ENCODE measurements at places on chromosomes 3 and 15.

DNA sequence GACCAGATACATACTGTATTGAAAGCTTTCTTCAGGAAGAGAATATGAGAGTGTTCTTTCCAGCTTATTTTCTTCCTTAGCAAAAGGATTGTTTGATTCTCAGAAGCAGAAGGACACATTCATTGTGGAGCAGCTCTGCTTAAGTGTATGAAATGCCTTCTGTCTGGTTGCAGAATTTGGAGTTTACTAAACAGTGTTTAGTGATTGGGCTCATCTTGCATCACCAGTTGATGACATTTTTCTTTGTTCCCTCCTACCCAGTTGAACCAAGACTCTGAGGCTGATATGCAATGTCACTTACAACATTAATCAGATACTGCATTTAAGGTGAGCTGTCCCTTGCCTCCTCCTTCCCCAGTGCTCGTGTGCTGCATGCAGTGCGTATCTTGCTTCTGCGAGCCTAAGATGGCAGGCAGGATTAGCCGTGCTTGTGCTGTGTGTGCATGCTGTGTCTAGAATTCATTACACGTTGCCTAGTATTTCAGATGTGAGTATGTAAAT is 18.4 kb downstream of the ZBTB38 start:
- DNase-seq, result no peak

GRCh38 chr3:150825192-150825915 is 62.4 kb upstream of the SIAH2 start:
- no peak for DNase-seq

DNA sequence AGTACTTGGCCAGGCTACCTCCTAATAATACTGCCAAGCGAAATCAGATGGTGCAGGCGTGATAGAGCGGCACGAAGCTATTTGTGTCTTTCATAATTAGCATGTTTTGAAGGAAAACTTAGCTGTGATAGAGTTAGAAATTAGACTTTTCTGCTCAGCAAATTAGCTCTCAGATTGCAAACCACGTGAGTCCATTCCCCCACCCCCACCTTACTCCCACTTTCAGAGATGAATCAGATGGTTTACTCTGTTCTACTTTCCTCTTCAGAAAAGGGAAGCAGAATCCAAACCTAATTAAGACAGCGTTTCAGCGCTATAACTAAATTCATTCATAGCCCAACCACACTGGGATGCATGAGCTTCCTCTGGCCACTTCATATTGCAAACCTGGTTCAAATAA is 214.6 kb downstream of the SLCO3A1 start:
- DNase-seq, result no peak

DNA sequence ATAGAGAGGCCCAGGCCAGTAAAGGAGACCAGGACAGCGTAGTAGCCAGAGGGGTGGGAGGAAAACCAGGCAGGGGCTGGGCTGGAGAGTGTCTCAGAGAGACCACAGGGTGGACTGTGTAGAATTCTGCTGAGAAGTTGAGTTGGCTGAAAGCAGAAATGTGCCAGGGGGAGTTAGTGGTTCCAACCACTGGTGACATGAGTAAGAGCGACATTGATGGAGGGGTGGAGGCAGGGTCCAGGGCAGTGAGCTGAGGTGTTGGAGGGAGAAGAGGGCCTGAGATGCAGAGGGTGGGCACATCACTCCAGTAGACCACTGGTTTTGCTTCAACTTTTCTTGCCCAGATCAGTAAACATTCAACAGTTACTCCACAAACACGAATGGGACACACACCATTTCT is 106.5 kb downstream of the ASB7 start:
- DNase-seq, result no peak

DNA sequence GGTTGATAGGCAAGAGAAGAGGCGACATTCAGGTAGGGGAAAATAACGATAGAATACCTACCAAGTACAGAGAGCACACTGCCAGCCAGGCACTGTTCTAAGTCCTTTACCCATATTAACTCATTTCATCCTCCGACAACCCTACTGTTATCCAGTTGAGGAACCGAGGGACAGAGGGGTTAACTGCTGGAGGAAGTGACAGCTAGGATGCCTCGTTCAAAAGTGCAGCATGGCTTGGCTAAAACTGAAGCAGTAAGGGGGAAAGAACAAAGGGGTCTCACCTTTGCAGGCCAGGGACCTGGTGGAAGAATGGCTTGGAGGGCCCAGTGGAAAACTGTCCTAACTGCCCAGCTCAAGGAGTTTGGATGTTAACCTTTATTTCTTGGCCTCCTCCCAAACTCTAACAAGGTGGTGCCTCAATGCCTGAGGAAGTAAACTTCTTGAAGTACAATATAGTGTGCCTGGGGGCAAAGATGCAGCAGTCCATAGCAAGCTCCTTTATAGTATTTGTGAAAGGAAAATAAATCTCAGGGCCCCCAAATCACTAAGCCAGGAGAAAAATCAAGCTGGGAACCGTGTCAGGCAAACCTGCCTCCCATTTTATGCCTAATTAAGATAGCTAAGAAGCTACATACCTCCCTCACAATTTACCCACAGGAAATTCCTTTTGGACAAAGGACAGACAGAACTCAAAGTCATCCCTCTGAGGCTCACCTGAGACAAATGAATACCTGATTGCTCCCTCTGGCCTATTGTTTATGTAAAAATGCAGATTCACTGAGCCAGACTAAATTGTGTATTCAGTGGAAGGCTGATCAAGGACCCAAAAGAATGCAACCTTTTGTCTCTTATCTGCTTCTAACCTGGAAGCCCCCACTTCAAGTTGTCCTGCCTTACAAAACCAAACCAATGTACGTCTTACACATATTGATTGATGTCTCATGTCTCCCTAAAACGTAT is 1.6 kb upstream of the ITGB5 start:
- DNase-seq, result no peak

- no peak for DNase-seq
Measured at GRCh38 chr3:49377483-49377882, 19.3 kb upstream of the GPX1 start.

DNA sequence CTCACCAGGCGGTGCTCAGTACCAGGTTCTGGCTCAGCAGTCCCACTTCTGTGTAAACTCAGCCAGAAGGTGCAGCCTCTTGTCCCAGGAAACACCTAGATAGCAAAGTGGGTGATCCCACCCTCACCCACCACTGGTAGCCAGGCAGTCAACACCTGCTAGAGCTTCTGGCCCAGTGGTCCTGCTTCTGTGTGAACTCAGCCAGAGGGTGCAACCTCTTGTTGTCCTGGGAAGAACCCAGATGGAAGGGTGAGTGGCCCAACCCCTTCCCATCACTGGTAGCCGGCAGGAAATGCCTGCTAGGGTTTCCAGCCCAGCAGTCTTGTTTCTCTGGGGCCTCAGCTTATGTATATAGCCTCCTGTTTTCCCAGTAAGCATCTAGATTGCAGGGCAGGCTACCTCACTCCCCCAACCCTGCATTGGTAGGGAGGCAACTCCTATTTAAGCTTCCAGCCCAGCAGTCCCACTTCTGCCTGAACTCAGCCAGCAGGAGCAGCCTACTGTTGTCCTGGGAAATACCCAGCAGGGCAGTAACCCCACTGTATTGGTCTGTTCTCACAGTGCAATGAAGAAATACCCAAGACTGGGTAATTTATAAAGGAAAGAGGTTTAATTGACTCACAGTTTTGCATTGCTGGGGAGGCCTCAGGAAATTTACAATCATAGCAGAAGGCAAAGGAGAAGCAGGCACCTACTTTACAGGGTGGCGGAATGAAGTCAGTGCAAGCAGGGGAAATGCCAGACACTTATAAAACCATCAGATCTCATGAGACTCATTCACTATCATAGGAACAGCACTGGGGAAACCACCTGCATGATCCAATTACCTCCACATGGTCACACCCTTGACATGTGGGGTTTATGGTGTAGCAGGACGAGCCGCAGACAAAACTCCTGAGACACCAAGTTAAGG is 110.6 kb downstream of the DTWD1 start:
- no peak for DNase-seq

GRCh38 chr3:40583691-40584090 is 58.9 kb downstream of the ZNF621 start:
- DNase-seq, result no peak

DNA sequence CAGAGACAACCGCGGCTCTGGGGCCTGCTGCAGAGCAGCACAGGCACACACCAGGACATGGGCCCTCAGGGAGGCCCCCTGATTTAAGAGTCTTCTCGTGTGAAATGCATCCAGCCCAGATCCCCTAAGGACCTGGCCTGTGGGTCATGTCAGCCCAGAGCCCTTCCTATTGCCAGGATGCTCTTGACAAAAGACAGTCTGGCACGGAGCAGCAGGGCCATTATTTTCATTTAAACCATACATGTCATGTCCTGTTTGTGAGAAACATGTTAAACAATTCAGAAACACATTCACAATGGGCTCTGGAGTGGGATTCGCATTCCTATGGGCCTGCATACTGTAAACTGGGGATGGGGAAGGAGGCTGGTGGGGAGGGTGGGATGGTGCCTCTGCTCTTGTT is 367.4 kb upstream of the WNT5A start:
- DNase-seq, result no peak

DNA sequence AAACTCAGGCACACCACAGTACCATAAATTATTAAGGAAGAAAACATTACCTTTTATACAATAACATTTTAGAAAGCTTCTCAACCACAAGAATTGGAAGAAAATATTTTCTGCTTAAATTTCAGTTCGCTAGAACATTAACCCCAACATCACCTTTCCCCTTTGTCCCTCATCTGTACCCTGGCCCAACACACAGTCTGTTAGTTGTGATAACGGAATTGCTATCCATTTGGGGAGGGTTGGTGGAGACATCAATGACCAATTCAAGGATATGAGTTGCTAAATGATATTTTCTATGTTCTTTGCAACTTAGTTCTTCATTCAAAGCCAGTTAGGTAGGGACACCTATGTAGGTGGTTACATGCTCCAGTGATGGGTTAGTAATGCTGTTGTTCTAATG is 5.8 kb downstream of the EID1 start:
- DNase-seq, result no peak

- DNase-seq, result no peak
Measured at GRCh38 chr3:107989661-107990060, 101.2 kb downstream of the CD47 start.

GRCh38 chr15:44033894-44034293 is 161.2 kb downstream of the FRMD5 start:
- no peak for DNase-seq

DNA sequence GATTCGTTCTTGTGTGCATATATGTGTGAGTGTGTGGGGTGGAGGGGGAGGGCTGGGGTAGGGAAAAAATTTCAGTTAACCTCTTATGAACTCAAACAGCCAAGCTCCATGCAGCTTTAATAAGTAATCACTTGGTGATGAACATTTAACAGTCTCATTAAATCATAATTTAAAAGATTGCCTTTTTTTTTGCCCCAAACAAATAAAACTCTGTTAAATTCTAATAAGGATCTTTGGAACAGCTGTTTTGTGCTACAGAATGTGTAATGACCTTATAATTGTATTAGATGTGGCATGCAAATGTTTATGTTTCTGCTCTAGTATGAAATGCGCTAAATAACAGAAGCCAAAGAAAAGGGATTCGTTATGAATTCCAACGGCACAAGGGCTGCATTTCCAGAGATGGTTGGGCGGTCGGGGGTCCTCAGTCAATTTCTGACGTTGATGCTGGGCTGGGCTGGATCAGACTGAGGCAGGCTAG is 80.0 kb upstream of the RORA start:
- no peak for DNase-seq
